Stimulated activated CD4-positive, alpha-beta T cell treated with anti-CD3 and anti-CD28 coated beads, Interleukin-12 subunit alpha, Interleukin-12 subunit beta, amount 100 ng/mL, for 4 hours (primary cell): ENCODE measurements at places on chromosomes 6 and 20.

DNA sequence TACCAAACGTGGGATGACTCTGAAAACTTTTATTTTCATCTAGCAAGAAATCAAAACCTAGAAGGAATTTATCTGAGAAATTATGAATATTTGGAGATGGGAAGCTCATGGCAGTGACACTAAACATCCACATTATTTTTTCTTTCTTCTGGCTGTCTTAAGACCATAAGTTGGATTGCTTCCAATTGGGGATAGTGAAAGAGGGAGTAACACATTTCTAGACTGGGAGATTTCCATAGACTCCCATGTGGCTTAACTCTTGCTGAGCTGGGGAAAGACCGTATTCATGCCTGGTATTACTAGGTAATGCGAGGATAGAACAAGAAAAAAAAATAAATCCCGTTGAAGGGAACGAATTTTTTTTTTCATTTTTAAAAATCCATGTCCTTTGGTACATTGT, 120.0 kb downstream of the UTRN start:
- no peak for DNase-seq

DNA sequence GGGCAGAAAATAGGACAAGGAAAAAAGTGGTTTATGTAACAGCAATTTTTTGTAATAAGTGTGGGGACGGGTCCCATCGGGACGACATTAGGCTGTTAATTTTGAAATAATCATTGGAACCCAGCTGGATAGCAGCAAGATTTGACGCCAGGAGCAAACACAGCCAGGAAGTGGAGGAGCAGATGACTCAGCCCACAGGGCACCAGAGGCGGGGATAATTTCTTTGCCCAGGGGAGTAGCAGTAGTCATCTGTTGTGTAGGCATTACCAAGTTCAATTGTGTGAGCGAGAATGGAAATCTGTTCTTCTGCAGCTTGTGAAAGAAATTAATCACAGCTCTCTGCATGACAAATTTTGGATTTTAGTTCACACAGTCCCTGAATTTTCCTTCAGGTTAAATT, 22.6 kb upstream of the RIN2 start:
- no peak for DNase-seq

DNA sequence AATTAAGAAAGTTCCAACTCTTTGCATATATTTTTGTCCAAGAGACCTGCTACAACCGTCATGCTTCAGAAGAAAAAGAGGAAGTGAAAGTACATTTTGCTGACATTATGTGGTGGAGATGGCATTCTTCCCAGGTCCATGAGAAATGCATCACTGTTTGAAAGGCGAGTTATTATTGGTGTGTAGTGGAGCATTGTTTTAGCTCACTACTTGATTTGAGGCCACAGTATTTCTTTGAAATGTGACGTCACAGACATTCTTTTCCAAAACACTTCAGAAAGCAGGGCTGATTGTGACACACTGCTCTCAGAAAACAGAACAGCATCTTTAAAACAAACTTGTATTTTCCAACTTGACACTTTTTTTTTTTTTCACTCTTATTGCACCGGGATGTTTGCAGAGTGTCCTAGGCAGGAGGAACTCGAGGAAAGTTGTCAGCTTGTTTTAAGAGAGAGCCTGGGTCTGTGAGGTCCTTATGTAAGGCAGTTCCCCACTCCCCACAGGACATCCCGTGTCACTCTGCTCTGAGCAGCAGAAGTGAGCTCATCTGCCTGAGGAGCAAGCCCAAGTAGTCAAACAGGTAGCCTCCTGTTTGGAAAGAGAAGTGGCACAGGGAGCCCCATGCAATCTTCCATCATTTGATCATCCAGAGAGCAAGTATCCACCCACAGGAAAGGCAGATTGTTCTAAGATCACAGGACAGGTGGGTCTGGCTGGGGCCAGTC, 1.1 kb downstream of the SPTLC3 start:
- DNase-seq = no peak

DNA sequence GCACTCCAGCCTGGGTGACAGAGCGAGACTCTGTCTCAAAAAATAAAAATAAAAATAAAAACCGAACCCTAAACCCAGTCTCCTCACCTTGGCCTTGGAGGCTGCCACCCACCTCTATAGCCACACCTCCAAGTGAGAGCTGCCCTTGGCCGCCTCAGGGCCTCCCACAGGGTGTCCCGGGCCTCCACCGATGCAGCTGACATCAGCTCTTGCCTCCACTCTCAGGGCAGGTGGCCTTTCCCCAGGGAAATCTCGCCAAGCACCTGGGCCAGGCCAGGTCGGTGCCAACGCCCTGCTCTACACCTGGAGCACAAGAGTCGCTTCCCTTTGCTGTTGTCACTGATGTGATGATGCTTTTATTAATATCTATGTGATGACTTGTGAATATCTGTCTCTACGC, 8.9 kb upstream of the MYL9 start:
- no peak for DNase-seq

DNA sequence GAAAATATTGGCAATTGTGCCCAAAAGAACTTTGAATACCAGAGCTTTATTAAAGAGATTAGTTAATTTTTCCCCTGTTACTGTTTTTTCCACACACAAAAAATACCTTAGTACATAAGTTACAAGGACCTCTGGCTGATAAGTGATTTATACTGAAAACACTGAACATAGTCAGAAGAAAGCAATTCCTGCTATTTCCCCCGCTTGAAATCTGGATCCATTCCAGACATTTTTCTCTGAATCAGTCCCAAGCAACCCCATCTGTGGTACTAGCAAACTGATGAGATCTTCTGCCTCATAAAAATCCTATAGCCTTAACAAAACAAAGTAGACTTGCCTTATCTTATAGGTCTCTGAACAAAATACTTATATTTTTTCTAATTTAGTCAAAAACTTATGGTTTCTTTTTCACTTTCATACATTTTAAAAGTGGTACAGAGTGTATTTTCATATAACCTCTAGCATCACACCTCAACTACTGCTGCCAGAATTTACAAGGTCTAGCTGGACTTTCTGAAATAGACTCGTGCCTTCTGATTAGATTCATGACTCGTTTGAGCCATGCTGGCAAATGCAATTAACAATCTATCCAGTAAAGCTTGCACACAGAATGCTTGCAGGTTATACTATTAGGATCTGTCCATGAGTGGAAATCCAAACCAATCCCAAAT, 111.9 kb downstream of the TBX18 start:
- no peak for DNase-seq

- DNase-seq = no peak
Measured at GRCh38 chr6:116979560-116979959, 102.5 kb downstream of the RFX6 start.

GRCh38 chr6:6461138-6461537, 127.4 kb upstream of the LY86 start:
- DNase-seq = no peak

DNA sequence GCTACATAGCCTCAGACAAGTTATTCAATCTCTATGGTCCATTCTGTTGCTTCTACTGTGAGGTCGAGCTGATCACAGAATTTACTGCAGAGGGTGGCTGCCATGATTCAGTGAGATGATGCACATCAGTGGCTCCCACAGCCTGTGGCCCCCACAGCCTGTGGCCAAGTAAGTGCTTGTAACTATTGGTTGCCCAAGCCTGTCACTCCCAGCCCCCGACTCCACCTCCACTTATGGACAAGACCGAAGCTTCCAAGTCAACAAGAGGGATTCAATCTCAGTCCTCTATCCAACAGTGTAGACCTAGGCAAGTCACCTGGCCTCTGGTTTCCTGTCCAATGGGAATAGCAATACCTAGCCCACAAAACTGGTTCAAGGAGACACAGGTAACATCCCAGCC, 8.2 kb downstream of the KCNK5 start:
- DNase-seq = no peak

DNA sequence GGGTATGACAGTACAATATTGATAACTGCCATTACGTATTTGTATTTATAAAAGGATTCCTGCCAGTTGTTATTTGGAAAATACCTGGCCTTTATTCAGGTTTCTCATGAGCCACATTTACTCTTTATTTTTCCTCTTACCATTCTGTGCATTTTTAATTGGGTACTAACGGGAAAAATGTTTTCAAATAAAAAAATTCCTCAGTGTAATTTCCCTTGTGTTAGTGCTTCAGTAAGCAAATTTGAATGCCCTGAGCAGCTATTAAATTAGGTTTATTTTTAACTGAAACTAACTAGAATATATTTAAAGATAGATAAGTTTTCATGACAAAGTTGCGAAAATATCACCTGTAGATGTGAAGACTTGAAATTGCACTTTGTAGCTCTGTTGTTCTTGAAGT, 146.0 kb downstream of the PTCHD4 start:
- DNase-seq = no peak

- no peak for DNase-seq
Measured at GRCh38 chr6:140105857-140106256, 731.4 kb upstream of the CITED2 start.
